ENCODE measurements at places on chromosomes 1 and 21. TPM values are rescaled to one million over a fixed set of nuclear protein-coding genes. Genes with fewer than 3 reads are reported as not detected.

The OLIG2 gene
- not detected for total RNA-seq

The HRNR gene
- total RNA-seq: not detected

GRCh38 chr1:108117945-108118902, 81.9 kb downstream of the SLC25A24 start:
- H3K27ac ChIP-seq: no peak overlapping the region
- H3K36me3 ChIP-seq: no peaks in the 10 kb centered on the region
- H3K27me3 ChIP-seq: no peaks in the 10 kb centered on the region

GRCh38 chr1:2350911-2351655, 40.3 kb downstream of the MORN1 start:
- H3K27ac ChIP-seq: no peak overlapping the region
- peak; percentile 16 for DNase-seq
- H3K4me3 ChIP-seq: no peak overlapping the region
- no peaks in the 10 kb centered on the region for H3K36me3 ChIP-seq
- H3K4me1 ChIP-seq: no peaks in the 10 kb centered on the region

DNA sequence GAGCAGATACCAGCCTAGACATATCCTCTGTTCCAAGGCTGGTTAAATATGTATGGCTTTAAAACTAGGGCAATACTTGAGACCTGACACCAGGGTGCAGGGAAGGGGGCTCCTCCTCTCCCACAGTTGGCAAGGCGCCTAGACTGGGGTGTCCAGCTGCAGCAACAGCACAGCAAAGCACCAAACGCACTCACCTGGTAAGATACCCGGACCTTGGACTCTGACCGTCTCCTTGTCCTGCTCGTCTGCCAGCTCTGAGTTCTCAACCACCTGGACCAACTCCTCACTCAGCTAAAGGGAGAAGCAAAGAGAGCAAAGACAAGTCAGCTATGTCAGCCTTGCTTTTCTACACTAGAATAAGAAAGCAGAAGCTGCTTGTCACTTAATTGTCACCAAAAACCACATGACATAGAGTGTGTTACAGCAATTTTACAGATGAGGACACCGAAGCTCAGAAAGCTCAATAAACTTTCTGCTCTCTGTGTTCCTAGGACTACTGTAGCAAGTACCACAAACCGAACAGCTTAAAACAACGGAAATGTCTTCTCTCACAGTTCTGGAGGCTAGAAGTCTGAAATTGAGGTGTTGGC, 4.4 kb downstream of the PACC1 start:
- no peak overlapping the region for H3K27ac ChIP-seq
- no peak for DNase-seq
- no peaks in the 10 kb centered on the region for H3K36me3 ChIP-seq
- no peak overlapping the region for H3K4me3 ChIP-seq
- no peaks in the 10 kb centered on the region for H3K27me3 ChIP-seq
- H3K4me1 ChIP-seq: no peaks in the 10 kb centered on the region

GRCh38 chr1:153569465-153569864, 3.8 kb upstream of the S100A2 start:
- no peaks in the 10 kb centered on the region for H3K27me3 ChIP-seq
- H3K36me3 ChIP-seq: no peaks in the 10 kb centered on the region
- H3K4me3 ChIP-seq: no peak overlapping the region
- peaks cover 3% of the 10 kb centered on the region for H3K4me1 ChIP-seq
- H3K27ac ChIP-seq: no peak overlapping the region

DNA sequence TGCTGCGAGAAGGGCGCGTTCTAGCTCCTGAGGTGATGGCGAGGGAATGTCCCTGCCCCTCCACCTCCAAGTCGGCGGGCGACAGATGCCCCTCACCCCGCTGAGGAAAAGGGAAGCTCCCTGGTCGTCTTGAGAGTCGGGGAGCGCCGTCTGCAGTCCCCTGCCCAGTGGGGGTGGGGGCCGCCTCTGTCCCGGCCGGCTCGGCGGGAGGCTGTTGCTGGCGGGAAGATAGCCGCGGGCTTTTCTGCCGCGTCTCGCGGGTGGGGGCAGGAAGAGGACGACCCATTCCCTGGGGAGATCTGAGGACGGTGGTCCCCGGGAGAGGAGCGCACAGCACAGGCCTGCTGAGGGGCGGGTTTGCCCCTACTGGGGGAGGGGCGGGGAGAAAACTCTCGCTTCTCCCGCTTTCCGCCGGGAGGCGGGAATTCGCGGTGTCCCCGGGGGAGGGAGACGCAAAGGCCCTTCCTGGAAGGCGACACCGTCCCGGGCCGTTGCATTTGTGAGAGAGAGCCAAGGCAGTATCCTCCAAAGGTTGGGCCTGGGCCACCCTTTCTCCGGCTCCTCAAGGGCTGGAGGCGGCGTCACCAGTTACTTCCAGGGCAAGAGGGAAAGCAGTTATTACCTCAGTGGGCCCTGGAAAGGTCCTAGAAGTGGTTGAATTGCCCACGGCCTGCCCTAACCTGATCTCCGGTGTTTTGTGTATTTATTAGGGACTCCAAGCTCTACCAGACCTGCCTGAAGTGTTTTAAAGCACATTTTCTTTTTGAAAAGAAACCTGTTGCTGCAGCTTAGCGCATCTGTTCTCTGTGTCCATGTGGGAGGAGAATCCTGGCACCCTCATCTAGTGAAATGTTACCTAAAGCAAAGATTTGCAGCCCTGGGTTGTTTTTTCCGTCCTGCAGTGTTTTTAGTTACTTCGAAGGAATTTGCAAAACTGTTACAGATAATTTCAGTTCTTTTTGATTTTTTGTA, 648 bp downstream of the S100PBP start:
- peak overlapping the region; percentile 91 for H3K27ac ChIP-seq
- H3K36me3 ChIP-seq: no peaks in the 10 kb centered on the region
- H3K27me3 ChIP-seq: no peaks in the 10 kb centered on the region

GRCh38 chr21:37145635-37146111, 72.6 kb downstream of the TTC3 start:
- H3K4me1 ChIP-seq: no peaks in the 10 kb centered on the region
- H3K27me3 ChIP-seq: no peaks in the 10 kb centered on the region
- H3K27ac ChIP-seq: no peak overlapping the region
- no peak for DNase-seq
- H3K36me3 ChIP-seq: peaks cover 3% of the 10 kb centered on the region

GRCh38 chr1:45395051-45395450, 54.8 kb upstream of the MUTYH start:
- peaks cover 4% of the 10 kb centered on the region for H3K4me1 ChIP-seq
- H3K27ac ChIP-seq: no peak overlapping the region
- H3K4me3 ChIP-seq: no peak overlapping the region
- H3K36me3 ChIP-seq: no peaks in the 10 kb centered on the region
- no peak for DNase-seq
- no peaks in the 10 kb centered on the region for H3K27me3 ChIP-seq
